ENCODE measurements at places on chromosomes 12 and 14.

GRCh38 chr12:52141306-52141705 lies 50.5 kb downstream of the KRT80 start:
- DNase-seq = no peak

- no peak for DNase-seq
Observed at GRCh38 chr12:132953163-132953425, 3.0 kb downstream of the ZNF605 start.

GRCh38 chr12:106296179-106296877 lies 6.2 kb upstream of the TCP11L2 start:
- DNase-seq = no peak

- no peak for DNase-seq
Observed at GRCh38 chr12:79678306-79678705, 12.5 kb downstream of the PAWR start.

- no peak for DNase-seq
Observed at GRCh38 chr12:3681595-3682061, 71.3 kb downstream of the CRACR2A start.

GRCh38 chr14:51540364-51540763 lies 111.3 kb upstream of the FRMD6 start:
- DNase-seq = no peak

- no peak for DNase-seq
Observed at GRCh38 chr14:66746316-66747006, 238.5 kb downstream of the GPHN start.

- peak; percentile 69 for DNase-seq
Observed at GRCh38 chr14:100065111-100065871, at the start of gene EVL. Gene EVL (plus strand): TSS chr14:100065422. CDS start chr14:100065501, 79 bp downstream.

Measured in stimulated activated CD4-positive, alpha-beta T cell treated with anti-CD3 and anti-CD28 coated beads, TNF-alpha, amount 100 ng/mL, for 4 hours (primary cell).